ENCODE measurements at places on chromosomes 4 and X.
A peak's percentile ranks its signal among the peaks of the same experiment; 100 is the strongest.

DNA sequence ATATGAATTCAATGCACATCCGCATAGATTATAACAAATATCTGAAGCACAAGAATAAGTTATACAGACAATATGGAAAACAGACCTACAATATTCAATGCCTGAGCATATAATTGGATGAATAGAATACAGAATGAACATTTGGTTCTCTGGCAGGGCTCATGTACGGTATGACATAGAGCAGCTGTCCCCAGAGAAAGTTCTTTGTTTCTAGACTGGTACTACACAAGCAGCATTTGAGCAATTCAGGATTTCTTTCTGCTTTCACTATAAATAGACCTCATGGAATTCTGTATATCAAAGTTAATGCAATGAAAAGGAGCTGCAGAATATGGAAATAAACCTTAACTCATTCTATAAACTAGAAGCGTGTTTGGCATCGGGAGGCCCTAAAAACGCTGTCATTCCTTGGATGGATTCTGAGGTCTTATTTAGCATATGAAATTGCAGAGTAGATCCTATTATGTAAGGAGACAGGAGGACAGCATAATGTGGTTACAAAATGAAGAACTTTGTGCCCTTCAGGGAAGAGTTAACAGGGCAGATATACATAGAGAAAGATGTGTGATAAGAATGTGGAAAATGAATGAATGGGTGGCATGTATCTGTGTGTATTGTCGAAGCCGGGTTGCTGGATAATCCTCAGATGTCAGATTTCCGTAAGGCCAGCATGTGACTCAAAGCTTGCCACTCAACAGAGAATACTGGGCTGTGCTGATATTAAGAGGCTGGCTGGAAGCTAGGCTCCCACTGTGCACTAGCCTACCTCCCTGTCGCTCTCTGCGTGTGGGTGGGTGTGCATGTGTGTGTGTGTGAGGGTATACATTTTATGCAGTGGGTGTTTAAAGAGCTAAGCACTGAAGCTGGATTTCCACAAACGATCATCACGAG is 103.3 kb upstream of the SLC4A4 start:
- no peak for DNase-seq

DNA sequence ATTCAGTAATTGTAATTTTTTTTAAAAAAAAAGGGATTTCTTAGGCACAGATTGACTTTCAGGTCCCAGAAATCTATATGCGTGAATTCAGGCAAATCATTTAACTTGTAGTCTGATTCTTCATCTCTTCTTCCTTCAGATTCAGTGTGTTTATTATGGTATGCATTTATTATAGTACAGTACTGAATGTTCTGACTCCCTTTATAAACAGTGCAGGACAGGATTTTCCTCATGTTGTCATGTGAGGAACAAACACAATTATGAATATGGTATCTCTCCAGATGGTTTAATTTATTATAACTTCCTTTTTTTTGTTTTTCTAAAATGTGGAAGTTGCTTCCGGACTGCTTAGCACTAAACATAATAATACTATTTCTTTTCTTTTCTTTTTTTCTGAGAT is 54.2 kb downstream of the RPS3A start:
- DNase-seq: no peak

GRCh38 chrX:34629572-34629971 is 27.5 kb downstream of the TMEM47 start:
- DNase-seq: no peak

DNA sequence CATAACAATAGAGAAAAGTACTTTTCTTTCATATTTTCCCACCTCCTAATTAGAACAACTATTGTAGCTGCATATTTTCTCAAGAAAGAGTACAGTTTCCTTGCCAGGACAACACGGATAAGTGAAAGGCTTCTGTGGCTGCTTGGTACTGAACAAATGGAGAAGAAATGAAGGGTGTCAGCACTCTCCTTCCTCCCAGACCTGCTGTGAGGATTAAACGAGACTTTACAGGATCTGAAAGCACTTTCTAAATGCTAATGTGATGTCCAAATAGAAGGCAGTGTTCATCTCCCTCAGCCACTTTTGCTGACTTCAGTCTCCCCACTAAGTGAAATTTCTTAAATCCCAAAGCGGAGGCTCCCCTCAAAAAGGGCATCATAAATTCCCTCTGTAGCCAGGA is 13.9 kb downstream of the NIPAL1 start:
- peak; percentile 47 for DNase-seq

DNA sequence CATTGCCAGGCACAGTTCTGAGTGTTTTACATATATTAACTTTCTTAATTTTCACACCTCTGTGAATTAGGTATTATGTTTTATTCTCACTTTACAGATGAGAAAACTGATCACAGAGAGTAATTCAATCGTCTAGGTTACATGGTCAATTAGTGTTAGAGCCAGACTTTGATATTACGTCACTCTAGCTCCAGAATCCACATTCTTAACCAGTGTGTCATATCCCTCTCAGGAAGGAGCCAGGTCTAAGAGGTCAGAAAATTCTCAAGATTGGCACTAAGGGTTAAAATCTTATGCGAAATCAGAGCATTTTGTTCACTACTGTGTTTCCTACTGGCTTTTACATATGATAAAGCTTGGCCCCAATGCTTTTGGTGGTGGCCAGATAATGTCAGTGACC is 7.4 kb downstream of the DMP1 start:
- no peak for DNase-seq

- DNase-seq: peak; percentile 62
These were observed 57.2 kb downstream of the CASP6 start for GRCh38 chr4:109645874-109646710.

DNA sequence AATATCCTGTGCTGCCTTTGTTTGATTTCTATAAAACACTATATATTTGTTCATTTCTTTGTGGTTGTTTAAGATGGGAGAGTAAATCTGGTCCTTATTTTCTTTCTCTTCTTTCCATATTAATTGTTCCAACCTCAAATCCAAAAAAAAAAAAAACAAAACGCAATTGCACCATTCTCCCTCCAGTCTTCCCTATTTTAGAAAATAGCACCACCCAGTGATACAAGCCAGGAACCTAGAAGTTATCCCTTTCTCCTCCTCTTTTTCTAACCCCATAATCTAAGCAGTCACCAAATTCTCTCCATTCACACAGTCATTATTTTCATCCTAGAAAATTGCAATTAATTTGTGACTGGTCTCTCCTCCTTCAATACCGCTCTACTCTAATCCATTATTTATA is 107.8 kb downstream of the GABRA3 start:
- no peak for DNase-seq

DNA sequence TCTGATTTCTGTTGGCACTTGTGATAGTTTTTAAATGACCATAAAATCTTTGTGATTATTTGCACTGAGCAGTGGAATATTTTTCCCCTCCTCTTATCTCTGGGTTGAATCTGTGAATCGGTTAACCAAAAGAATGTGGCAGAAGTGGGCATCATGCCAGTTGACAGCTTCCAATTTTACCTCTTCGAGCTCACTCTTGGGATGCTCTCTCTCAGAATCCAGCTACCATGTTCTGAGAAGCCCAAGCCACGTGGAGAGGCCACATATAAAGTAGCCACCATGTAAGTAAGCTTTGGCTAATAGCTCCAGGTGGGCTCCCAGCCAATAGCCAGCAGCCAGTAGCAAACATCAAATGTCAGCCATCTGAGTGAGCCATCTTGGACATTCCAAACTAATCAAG is 12.9 kb upstream of the WDR19 start:
- DNase-seq: no peak

- peak; percentile 93 for DNase-seq
These were observed 2.7 kb upstream of the RENBP start for GRCh38 chrX:153947009-153947769.

DNA sequence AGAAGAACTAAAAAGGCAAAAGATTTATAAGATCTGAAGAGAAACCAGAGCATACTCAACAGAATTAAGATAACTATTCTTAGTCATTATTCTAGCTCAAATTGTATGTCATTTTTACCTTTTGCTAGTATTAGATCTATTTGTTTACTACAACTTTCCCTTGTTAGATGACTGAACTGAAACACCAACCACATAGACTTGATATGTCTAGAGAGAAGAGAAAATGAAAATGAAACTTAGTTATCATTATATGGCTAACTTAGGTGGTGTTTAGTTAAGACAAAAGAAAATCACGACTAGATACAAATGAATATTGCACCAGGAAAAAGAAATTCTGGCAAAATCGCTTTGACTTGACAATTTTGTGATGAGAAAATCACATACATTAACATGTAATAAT is 690.8 kb downstream of the PCDH18 start:
- DNase-seq: no peak

- no peak for DNase-seq
These were observed 9.0 kb downstream of the ZNF827 start for GRCh38 chr4:145929415-145930178.

- DNase-seq: no peak
These were observed 128.0 kb downstream of the C4orf33 start for GRCh38 chr4:129223945-129224344.

GRCh38 chr4:6281436-6282313 is 12.0 kb downstream of the WFS1 start:
- DNase-seq: no peak

DNA sequence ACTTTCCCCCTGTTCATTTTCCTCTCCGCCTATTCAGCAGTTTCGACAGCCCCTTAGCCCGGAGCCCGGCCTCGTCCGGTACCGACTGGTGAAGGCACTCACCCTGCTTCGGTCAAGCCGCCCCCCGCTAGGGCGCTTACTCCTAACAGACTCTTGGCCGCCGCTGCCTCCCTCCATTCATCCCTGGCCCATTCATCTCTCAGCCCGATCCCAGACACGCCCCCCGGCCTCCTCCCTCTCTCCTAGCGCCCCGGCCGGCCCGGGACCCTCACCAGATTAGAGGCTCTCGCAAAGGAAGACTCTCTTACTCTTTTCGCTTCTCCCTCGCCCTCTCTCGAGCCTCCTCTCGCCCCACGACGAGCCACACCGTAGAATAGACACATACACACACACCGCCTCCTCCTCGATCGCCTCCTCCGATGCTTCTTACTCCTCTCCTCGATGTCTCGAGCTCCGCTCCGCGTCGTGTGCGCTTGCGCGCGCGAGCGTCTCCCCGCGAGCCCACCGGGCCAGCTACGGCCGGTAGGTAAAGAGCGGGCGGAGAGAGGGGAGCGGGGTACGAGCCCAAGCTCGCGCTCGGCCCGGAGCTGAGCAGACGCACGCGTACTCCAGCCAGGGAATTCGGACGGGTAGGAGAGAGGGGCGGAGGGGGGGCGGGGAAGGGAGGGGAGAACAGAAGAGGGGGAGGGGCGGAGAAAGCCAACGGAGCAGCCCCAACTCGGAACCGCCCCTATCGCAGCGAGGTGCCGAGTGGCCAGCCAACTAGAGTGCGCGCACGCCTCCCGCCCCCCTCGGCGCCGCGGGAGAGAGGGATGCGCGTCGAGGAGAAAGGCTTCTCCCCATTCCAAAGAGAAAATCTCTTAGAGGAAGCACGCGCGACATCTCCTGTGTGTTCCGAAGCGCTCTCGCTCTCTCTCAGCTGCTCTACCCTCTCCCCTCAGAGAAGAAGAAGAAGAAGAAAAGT is at the start of gene WNK3:
Gene WNK3, minus strand, starts transcription at position 633 of the 964 bp plus-strand sequence.
- DNase-seq: peak; percentile 69

GRCh38 chr4:5184606-5185005 is 133.3 kb downstream of the STK32B start:
- DNase-seq: no peak

- DNase-seq: no peak
These were observed 200.4 kb downstream of the ADGRL3 start for GRCh38 chr4:61400439-61401038.

DNA sequence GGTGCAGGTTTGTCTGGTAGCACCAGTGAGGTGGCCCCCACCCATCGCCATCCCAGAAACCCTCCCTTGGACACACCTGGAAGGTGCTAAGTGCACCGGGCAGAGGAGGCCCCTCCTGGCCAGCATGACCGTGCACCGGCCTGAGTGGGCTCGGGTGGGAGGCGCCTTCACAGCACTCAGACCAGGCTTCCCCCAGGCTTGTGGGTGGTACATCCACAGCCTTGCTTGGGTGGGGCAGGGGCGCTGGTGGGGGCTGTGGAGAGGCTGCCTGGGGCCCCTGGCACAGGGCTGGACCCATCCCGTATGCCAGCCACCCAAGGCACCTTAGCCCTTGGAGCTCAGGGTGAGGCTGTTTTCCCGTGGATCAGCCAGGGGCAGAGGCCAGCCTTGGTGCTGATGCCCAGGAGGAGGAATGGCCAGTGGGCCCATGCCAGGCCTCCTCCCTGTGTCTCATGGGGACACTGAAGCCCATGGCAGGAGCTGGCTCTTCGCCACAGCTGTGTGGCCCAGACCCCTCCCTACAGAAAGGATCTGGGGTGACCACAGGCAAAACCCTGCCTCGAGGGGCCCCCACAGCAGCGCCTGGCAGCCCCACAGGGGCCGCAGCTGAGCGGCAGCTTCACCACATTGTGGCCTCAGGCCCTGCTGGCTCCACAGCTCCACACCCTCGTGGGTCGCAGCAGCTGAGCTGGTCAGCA is 21.4 kb downstream of the NKX1-1 start:
- DNase-seq: no peak

Measured in activated CD4-positive, alpha-beta T cell treated with anti-CD3 and anti-CD28 coated beads, Interleukin-2, amount 10 ng/mL, durations not matched to agents 24 days and 14 days (primary cell).